ENCODE measurements at places on chromosomes 2 and 18.

- no peak for DNase-seq
These were observed 693 bp downstream of the UBE2F start for GRCh38 chr2:237967463-237967951.

DNA sequence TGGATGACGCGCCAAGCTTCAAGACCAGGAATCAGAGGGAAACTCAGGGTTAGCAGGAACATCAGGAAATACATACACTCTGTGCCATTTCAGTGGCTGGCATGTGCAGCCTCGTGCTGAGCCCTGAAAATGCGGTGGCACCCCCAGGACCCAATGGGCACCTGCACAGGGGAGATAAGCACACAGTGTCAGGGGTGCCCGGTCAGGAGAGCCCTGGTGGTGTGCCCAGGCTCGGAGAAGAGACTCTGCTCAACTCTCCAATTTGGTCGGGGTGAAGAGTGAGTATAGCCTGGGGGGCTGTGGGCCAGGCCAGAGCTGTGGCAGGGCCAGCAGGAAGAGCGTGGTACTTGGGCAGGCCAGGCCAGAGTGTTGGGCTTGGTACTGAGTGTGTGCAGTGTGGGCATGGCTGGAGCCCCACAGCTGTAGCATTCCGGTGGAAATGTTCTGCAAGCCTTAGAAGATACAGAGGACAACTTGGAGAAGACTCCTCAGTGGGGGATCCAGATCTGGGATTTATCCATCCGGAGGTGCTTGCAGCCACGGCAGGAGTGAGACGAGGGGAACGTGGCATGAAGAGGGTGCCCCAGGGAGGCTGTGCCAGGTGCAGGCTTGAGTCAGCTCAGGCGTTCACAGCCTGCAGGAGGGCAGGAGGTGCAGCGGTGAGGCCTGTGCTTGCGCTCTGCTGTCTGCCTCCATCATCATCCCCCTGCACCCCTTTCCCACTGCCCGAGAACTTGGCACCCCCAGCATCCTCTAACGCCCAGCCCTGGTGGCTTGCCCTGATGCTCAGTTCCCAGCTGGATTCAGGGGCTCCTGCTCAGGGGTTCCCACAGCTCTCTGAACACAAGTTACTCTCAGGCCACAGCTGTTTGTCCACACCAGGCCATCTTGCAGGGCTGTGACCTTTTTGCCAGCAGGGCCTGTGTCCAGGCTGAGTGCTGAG lies 451.7 kb upstream of the HS6ST1 start:
- DNase-seq, result no peak

- no peak for DNase-seq
These were observed 19.1 kb downstream of the REG1A start for GRCh38 chr2:79139423-79139822.

- DNase-seq, result no peak
These were observed 21.3 kb downstream of the PPP3R1 start for GRCh38 chr2:68231061-68231372.

DNA sequence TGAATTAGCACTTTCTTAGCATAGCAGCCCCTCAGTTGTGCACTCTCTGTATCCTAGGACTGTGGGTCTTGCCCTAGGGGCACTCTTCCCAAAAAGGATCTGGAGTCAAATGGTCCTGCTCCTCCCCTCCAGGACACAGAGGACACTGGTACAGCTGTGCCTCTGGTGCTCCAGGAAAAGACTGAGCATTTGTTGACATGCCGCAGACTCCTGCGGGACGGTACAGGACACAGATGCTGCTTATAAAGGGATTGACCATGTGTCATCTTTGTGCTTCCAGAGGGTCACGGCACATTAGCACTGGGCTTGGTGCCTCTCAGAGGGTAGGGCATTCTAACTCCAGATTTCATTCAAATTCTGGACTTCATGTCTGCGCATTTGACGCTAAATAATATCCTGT lies 110.5 kb downstream of the KLF7 start:
- DNase-seq, result no peak

GRCh38 chr2:36680012-36680411 lies 16.5 kb upstream of the VIT start:
- no peak for DNase-seq

GRCh38 chr18:6406910-6407470 lies 7.7 kb downstream of the L3MBTL4 start:
- no peak for DNase-seq

DNA sequence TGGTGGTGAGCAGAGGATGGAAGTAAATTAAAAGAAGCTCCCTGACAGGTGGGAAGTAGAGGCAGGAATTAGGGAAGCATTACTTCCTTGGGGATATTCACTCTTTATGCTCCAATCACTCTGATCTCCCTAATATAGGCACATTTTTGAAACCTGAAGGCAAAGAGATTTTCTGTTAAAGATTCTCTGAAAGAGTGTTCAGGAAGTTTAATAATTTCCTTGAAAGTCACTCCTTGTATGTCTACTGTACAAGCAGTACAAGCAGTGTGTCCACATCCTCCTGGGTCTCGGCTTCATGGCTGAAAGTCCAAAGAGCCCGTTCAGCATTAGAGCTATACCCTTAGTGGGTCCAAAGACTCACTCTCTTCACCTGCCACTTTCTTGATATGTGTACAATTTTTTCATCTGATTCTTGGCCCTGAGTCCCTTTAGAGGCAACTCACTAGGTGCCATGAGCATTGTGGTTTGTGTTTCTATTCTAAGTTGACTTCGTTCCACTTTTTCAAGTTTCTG lies 60.2 kb downstream of the AAK1 start:
- DNase-seq, result no peak

DNA sequence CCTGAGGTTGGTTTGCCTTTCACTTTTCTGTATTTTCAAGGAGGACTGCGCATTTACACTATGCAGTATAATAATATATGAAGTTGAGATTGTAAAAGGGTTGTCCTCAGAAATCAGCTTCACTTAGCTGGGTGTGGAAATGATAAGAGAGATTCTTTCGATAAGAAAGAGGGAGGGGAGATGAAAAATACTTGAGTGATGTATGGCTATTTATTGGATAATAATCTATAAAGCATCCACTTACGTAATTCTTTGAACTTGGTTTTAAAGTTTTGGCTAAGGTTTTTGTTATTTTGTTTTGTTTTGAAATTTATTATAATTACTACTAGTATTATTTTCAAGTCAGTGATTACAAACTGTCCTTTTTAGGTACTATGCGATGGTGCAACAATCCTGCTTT lies 40.6 kb downstream of the EFEMP1 start:
- no peak for DNase-seq

DNA sequence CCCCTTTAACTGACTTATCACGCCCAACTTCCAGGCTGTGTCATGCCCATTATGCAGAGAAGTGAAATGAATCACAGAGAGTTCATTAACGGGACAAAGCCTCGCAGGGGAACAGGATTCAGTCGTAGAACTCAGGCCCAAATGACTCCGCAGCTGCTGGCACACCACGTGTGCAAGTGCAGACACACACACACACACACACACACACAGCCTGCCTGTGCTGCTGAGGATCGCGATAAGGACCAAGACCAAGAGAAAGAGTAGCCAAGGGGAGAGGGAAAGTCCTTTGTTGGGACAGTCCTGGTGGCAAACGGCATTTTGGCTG lies 90.0 kb upstream of the TAF1B start:
- DNase-seq, result no peak

GRCh38 chr18:59940068-59940467 lies 40.3 kb downstream of the PMAIP1 start:
- DNase-seq, result no peak

DNA sequence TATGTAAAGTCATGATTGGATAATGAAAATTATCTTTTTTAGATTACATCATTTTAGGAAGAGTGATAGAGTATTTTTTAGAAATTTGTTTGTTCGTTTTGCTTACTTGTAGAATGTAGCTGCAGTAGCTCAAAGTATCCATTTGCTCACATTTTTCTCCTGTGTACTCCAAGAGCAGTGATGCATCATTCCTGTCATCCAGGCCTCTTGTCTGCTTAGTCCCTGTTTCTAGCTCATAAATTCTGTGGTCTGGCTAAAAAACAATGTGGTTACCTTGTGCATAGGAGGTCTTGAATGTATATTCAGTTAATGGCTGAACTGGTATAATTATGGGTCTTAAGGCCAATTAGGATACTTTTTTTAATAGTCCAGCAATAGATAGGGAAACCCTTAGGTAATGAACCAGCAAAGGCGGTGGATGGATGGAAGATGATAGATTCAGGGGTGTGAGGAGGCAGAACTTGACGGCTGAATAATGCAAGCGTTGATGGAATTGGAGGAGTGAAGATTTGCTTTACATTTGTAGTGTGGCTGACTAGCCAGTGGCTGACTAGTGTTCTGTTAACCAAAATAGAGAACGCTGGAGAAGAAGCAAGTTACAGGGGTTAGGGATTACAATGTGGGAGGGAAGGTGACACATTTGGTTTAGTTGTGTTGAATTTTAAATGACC lies 145.0 kb downstream of the ZNF407 start:
- DNase-seq, result no peak

DNA sequence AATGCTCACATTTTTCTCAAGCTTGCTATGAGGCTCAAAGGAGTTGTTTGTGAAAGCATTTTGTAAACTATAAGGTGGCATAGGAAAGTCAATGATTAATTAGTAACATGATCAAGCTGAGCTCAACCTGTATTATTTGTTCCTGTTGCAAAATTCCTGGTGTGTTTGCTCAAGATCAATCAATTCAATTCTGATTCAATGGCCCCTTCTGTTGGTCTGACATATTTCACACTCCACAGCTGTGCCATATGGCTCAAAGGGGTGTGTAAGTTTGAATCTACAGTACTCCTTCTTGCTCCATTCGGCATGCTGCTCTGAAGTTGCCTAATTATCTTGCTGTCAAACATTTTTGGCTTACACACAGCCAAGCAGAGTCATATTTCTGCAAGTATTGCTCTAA lies 341.6 kb upstream of the LRP1B start:
- DNase-seq, result no peak

GRCh38 chr2:170235860-170236679 lies 58.1 kb downstream of the MYO3B start:
- peak; percentile 23 for DNase-seq

GRCh38 chr2:205860181-205860580 lies 177.9 kb downstream of the NRP2 start:
- no peak for DNase-seq

DNA sequence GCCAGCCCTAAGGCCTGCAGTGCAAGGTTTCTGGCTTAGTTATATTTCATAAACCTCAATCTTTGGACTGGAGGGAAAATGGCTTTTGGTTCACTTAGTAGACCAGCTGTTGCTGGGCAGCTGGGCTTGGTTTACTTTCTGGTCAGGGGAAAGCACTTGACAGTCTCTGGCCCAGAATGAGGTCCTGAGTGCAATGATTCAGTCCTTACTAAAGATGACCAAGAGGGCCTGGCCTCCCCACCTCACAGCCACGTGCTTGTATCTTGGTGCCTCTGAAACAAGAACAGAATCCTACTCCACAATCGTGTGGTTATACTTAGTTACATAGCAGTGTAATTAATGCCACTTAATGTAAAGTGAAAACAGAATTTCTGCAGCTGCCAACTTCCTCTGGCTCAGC lies 325.5 kb upstream of the MEIS1 start:
- no peak for DNase-seq

DNA sequence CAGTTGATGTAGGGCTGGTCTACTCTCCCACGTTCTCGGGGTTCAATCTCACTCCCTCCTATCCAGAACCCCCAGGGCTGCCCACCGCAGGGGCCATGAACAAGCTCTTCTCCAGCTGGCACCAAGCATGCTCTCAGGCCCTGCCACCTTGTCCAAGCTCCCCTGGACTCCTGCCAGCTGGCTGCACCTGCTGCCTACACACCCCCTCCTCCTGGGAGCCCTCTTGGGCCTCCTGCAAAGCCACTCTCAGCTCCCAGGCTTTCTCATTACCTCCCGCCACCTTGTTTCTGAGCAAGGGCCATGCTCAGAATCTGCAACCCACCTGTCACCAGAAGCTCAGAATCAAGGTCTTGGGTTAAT lies 56.0 kb downstream of the HDAC4 start:
- no peak for DNase-seq

- DNase-seq, result no peak
These were observed 1026.2 kb upstream of the ZEB2 start for GRCh38 chr2:145546091-145546490.

- DNase-seq, result no peak
These were observed 55.0 kb downstream of the RPL37A start for GRCh38 chr2:216553482-216554240.

DNA sequence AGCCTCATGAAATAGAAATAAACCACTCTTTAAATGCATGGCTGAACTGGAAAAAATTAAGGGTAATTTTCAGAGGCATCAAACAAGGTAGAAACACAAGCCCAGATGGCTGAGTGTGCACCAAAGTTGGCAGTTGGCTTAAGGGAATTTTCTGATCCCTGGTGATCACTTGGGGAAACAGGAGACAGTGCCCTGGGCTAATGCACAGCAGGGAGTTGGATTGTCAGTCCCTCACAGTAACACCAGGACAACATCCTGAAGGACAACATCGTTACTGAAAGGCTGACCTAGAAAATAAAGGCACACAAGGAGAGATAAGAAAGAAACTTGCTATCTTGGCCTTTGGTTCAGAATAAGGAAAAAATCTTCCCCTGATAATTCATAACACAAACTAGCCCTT lies 417.0 kb downstream of the SLC4A3 start:
- no peak for DNase-seq

- no peak for DNase-seq
These were observed 112.5 kb downstream of the NCK2 start for GRCh38 chr2:105857076-105857740.

- DNase-seq, result no peak
These were observed 979.6 kb upstream of the CDH2 start for GRCh38 chr18:29156531-29156930.

- no peak for DNase-seq
These were observed 3.1 kb downstream of the DES start for GRCh38 chr2:219421323-219421722.

- DNase-seq, result no peak
These were observed 31.4 kb upstream of the CD226 start for GRCh38 chr18:69978732-69979715.

GRCh38 chr18:78046631-78047030 lies 797.0 kb downstream of the GALR1 start:
- no peak for DNase-seq

GRCh38 chr18:48297139-48297538 lies 112.0 kb downstream of the ZBTB7C start:
- DNase-seq, result no peak
